ENCODE measurements at places on chromosomes 11 and 22. TPM values are rescaled to one million over a fixed set of nuclear protein-coding genes. Genes with fewer than 3 reads are reported as not detected.

DNA sequence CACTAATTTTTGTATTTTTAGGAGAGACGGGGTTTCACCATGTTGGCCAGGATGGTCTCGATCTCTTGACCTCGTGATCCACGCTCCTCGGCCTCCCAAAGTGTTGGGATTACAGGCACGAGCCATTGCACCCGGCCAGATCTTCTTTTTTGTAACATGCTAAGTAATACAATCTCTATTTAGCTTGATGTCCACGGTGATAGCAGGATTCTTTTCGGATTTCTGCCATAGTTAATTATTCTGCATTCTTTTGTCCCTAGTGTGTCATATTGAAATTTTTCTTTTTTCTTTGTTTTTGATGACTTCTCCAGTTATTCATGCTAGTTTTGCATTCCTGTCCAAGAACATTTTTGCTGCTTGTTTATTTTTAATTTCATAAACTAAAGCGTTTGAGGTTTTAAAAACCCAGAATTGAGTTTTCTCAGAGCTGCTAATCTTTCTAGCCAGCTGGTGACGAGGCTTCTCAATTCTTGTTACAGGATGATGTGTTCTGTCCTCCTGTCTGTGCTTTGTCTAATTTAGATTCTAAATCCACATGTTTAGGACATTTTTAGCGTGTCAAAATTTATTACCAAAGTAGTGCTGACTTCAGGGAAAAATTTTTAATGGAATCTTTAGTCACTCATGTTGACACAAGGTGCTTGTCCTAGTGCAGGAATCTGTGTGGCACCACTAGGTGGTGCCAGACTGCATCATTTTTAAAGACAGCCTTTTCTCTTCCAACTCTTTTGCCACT is 21.8 kb downstream of the NF2 start:
- DNase-seq: peak; percentile 53

DNA sequence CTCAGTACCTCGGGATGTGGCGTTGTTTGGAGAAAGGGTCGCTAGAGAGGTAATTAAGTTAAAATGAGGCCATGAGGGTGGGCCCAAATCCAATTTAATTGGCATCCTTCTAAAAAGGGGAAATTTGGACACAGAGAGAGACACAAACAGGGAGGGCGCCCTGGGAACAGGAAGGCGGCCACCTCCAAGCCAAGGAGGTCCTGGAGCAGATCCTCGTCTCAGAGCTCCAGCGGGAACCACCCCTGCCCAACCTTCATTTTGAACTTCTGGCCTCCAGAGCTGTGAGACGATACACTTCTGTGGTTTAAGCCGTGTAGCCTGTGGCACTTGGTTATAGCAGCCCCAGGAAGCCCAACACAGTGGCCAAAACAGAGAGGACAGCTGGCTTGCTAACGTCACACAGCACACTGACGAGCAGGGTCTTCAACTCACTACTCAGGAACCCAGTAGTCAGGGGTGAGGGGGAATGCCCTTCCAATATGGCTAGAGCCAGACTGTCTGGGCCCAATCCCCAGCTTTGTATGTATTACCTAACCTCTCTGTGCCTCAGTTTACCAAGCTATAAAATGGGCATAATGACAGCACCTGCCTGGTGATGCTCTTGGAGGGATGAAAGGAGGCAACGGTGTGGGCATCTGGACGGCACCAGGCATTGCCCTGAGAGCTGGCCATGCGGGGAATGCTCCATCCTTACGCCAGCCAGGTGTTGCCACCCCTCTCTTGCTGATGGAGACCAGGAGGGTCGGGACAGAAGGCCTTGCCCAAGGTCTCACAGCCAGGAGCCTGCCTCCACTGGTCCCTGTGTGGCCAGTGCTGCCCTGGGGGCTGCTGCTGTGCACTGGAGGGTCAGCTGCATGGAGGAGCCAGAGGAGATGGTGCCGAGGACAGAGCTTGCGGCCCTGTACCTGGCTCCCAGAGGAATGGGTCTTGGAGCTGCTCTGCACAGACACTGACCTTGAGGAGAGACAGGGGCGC is 53.3 kb upstream of the LINC01488 start:
- DNase-seq: no peak

Gene TECTA
- total RNA-seq: 0.59 TPM

GRCh38 chr11:95734009-95734572 is 55.5 kb downstream of the FAM76B start:
- no peak for DNase-seq

- DNase-seq: no peak
These were observed 59.6 kb downstream of the MTNR1B start for GRCh38 chr11:93028960-93029522.

Gene MIEF1
- 18.1 TPM for total RNA-seq

GRCh38 chr22:44368611-44369292 is 56.0 kb upstream of the SHISAL1 start:
- no peak for DNase-seq

Gene SLC43A3
- 46.7 TPM for total RNA-seq

DNA sequence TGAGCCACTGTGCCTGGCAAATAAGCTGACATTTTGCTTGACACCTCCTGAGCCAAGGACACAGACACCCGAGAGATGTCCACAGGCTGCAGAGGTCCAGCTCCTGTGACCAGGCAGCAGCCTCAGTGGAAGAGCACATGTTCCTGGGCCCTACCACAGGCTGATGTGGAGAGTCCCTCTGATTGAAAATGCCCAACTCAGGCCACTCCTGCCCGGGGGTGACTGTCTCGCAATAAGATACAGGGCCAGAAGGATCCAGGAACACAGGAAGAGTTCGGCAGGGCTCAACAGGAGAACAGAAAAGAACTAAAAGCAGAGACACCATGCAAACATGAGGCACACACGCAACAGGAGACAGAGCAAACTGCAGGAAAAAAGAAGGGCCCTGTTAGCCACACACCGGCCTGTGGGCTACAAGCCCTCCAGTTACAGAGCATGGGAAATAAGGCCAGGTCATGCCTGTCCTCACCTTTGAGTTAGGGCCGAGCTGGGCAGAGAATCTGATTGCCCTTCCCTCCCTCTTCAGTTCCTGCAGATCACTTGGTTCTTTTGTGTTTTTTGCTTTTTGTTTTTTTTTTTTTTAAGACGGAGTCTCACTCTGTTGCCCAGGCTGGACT is 28.3 kb upstream of the MALAT1 start:
- DNase-seq: no peak

Gene MUC2
- 0.26 TPM for total RNA-seq

Gene JHY
- total RNA-seq: 3.9 TPM

DNA sequence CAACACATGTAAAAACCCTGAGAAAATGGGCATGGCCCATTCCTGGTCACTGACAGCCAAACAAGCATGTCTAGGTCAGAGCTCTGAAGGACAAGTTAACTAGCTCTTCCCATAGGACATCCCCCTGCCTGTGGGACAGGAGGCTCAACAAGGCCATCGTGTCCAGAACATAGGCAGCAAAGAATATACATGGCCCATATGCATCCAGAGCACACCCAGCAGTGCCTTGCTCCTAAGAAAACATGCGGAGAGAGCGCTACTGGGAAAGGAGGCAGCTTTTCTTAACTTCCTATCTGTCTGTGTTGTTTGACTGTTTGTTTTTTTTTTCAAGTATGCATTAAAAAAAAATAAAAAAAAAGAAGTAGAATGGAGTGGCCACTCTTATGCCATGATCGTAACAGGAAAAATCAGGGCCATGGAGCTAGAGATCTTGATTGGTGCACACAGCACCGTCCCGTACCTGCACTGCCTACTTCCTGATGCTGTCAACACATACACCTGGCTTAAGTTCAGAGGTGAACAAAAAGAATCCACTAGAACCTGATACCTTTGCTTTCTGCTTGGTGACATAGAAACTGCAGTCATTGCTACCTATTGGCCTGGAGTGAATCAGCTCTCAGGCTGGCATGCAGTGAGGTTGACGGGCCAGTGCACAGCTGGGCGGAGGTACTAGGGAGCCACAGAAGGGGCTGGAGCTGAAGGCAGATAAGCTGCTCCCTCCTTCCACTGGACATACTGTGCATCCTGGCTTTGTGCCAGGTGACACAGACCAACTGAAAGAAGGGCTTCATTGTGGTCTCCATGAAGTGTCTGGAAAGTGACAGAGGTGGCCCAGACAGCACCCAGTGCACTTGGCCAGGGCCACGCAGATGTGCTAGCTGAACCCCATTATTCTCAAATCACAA is 11.9 kb downstream of the UFD1 start:
- no peak for DNase-seq

DNA sequence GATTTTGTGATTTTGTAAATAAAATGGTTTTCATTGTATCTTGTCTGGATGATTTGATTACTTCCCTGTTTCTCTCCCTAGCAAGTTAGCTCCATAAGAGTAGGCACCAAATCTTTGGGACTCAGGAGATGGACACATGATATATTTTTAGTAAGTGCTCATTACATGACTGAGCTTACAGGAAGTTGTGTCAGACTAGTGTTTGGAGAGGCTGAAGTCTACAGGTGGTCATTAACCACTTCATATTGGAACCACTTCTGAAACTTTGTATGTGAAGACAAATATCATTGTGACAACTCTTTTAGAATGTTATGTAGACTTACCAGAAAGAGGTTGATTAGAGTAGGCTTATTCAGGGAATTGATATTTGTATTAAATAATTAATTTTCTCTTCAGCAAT is 19.1 kb downstream of the ARHGAP42 start:
- no peak for DNase-seq

- no peak for DNase-seq
These were observed 29.1 kb upstream of the LMO2 start for GRCh38 chr11:33920838-33921613.

All from left cardiac atrium (tissue), 4 donors.